Stimulated activated CD8-positive, alpha-beta memory T cell treated with anti-CD3 and anti-CD28 coated beads, Interleukin-12 subunit alpha, Interleukin-12 subunit beta, amount 100 ng/mL, for 4 hours (primary cell): ENCODE measurements at places on chromosomes 11 and 22.

DNA sequence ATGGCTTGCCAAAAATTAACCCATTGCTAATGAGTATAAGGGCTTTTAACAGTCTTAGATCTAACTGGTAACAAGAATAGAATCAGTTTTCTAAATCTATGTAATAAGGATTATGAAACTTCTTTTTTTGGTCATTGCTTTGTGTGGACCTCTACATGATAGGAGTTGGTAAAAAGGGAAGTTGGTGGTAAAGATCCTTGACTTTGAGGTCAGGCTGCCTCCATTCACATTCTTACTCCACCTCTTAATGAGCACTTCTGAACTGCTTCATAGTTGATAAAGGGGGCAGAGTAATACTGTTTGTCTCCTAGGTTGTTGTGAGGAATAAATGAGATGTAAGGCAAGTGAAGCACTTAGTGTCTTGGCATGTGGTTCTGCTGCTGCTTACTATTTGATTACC lies 10.6 kb downstream of the EIF3M start:
- DNase-seq: no peak

GRCh38 chr11:14768526-14769188 lies 123.4 kb downstream of the CYP2R1 start:
- DNase-seq: no peak

- no peak for DNase-seq
Observed at GRCh38 chr11:5992604-5993251, 5.9 kb upstream of the OR52L1 start.

DNA sequence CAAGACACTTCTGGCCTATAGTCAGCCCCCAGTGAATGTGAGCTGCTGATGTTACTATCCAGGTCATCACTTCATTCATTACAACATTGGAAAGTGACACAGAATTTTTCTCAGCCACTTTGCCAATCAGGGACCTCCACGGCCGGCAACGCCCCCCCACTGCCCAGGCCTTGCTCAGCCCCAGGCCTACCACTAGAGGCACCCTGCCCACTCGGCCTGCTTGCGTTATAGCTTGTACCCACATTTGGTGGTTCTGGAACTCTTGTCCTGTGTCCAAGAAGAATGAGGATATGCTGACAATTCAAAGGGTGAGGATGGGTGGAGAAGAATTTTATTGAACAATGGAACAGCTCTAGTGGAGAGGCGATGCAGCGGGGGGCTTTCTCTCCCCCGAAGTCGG lies 96.2 kb downstream of the TSPAN18 start:
- no peak for DNase-seq

DNA sequence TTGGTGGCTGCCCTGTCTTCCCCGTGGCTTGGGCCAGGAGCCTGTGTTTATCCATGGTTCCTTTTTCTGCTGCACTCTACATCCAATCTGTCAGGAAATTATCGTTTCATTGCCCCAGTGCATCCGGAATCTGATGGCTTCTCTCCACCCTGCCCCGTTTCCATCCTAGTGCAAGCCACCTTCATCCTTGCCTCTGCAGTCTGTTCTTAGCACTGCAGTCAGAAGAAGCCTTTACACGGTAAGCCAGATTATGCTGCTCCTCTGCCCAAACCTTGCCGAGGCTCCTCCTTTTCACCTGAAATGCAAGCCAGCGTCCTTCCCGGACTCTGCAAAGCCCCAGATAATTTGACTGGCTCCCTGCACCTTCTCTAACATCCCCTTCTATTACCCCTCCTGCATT lies 45.1 kb downstream of the PARVG start:
- no peak for DNase-seq

GRCh38 chr22:49936018-49936972 lies 17.9 kb downstream of the CRELD2 start:
- peak; percentile 96 for DNase-seq

DNA sequence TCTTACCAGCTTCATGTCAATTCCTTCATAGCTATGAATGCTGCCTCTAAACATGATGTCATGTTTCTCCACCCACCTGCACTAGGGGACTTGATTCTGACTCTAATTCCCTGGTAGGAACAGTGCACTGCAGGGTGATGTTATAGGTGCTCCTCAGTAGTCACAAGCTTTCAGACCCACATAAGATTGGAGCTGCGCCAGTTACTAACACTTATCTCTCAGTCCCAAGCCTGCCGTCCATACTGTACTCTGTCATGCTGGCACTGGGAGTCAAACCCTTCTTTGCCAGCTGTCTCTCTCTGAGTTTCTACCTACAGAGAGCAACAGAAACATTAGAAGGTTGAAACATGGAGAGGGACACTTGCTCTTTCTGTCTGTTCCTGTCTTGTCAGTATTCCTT lies 5.5 kb downstream of the OR56A1 start:
- DNase-seq: no peak

DNA sequence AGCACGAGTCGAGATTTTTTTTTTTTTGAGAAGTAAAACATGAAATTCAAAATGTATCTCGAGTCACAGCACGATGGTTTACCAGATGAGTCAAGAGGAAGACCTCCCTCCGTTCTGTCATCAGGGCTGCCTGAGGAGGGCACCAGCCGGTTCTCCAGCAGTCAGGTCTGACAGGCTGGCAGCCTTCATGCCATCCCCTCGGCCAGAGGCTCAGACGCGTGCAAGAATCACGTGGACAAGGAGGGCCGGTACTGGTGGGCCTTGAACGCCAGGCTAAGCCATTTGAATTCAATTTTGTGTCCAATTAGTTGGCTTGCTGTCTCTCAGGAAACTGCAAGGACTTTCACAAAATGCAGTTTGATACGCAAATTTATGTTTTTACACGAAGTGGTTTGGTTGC lies 1412.2 kb downstream of the BRD1 start:
- no peak for DNase-seq

- no peak for DNase-seq
Observed at GRCh38 chr11:42825598-42825997, 486.2 kb upstream of the API5 start.

- no peak for DNase-seq
Observed at GRCh38 chr22:29146091-29146560, 59.6 kb upstream of the EMID1 start.

- no peak for DNase-seq
Observed at GRCh38 chr11:122309262-122309925, 193.4 kb upstream of the BLID start.

- DNase-seq: no peak
Observed at GRCh38 chr11:120917559-120918239, 106.2 kb upstream of the TBCEL start.

GRCh38 chr22:50737728-50738648 lies at the start of gene ACR:
TSS of gene ACR (plus strand) at chr22:50738204. CDS start at chr22:50738236, 32 bp downstream.
- no peak for DNase-seq

DNA sequence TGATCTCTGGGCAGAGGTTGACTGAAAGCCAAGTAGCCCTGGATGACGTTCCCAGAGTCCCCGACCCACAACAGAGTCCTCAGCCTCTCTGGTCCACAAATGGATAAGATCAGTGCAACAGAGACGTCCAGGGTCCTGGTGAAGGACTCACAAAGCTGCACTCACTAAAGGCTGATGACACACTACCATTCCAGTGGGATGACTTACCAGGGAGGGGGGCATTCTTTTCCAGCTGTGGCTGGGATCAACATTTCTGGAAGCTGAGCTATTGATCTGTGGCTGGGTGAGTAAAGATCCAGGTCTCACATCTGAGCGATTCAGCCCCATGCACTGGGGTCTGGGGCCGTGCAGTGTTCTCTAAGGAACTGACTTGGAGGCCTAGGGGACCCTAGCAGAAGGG lies 296.2 kb downstream of the NTM start:
- DNase-seq: no peak

- no peak for DNase-seq
Observed at GRCh38 chr11:96307776-96308140, 35.2 kb downstream of the MAML2 start.

- no peak for DNase-seq
Observed at GRCh38 chr22:41418717-41419116, 27.9 kb downstream of the TOB2 start.

DNA sequence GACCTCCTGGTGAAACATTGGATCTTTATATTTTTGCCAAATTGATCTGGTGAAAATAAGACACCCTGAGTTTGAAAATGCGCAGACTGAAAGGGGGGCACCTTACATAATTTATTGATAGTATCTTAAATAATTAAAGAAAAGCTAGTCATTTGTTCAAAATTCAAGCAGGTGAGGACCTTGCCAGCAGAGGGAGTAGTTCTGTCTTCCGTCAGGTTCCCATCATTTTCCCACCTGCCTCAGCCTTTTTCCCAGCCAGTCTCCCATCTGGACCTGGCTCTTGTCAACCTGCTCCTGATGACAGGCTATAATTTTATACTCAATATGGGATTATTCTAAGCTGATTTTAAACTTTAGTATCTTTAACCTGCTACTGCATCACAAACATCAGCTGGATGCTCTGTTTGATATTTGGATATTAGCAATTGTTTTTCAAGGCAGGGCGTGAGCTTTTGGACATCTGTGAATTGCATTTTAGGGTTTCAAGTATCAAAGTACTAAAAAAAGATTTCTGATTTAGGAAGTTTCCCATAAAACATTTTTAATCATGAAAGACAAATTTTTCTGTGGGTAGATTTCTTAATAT lies 132.0 kb downstream of the ELP4 start:
- no peak for DNase-seq

DNA sequence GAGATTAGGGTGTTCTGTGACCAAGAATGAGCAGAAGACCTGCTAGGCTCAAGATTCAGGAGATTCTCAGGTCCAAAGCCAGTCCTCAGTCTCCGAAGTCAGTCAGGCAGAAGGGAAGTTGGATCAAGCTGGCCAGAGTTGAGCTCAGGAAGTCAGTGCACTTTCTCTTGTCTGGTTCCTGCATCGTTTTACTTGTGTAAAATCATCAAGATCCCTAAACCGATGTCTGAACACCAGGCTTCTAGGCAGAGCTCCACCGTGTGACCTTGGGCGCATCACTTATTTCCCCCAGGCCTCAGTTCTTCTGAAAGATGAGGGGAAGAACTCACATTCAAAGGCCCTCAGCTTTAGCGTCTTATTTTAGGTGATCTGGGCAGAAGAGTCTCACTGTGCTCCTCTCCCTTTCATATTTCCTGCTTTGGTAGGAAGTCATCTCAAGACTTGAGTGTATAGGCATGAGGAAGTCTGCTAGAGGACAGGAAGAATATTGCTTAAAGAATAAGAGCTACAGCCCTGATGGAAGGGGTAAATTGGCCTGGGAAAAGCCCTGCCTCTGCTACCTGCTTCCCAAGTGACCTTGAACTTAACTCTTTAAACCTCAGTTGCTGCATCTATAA lies 20.2 kb downstream of the NF2 start:
- DNase-seq: no peak

DNA sequence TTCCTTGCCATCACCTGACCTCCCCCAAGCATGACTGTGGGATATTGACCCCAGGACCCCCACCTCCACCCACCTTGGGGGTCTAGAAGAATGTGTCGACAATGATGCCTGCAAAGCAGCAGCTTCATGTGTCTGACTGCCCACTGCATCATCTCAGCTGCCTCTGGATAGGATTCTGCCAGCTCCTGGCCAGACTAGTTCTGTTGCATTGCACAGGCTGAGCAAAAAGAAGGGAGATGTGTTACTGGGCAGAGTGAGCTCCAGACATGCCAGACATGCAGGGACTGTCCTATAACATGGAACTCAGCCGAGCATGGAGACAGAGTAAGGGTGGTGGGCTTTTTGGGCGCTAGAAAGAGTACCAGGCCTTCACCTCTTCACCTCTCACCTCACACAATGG lies 36.7 kb downstream of the FBXO7 start:
- no peak for DNase-seq

- DNase-seq: no peak
Observed at GRCh38 chr11:44333271-44334218, 23.6 kb upstream of the ALX4 start.

GRCh38 chr22:48706934-48707762 lies 1120.5 kb downstream of the BRD1 start:
- no peak for DNase-seq

DNA sequence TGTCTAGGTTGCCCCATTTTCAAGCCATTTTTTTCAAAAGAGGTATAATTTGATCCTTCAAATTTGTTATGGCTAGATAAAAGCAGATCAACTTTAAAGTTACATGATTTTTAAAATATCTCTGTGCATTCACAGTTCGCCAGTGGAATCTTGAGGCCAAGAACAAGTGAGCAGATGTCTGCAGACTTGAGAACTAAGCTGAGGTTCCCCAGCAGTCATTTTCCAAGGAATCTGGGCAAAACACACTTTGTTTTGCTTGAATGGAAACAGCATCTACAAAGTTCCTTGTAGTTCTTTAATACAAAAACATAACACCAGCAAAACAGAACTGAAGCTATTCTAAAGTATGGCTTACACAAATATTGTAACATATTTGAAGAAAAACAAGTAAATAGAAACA lies 7.7 kb downstream of the MPPED2 start:
- no peak for DNase-seq

GRCh38 chr22:27581688-27582087 lies 219.9 kb downstream of the MN1 start:
- DNase-seq: no peak

- no peak for DNase-seq
Observed at GRCh38 chr11:87908086-87908485, 267.2 kb downstream of the RAB38 start.

DNA sequence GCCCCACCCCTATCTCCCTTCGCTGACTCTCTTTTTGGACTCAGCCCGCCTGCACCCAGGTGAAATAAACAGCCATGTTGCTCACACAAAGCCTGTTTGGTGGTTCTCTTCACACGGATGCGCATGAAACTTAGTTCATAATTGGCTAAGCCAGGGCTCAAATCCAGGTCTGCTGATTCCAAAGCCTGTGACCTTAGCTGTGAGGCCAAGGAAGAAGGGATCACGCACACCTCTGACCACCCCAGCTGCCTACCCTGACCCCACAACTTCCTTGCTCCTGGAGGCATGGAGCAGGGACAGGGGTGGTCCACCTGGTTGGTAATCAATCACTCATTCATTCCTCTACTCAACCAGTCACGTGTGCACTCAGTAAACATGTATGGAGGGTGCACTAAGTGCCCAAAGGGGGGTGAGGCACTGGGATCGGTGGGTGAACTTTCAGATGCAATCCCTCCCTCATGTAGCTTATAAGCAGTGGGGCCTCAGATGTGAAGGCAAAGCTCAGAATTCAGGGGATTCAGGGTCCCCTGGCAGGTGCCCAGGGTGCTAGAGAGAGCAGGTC lies 10.3 kb downstream of the FXYD2 start:
- no peak for DNase-seq

DNA sequence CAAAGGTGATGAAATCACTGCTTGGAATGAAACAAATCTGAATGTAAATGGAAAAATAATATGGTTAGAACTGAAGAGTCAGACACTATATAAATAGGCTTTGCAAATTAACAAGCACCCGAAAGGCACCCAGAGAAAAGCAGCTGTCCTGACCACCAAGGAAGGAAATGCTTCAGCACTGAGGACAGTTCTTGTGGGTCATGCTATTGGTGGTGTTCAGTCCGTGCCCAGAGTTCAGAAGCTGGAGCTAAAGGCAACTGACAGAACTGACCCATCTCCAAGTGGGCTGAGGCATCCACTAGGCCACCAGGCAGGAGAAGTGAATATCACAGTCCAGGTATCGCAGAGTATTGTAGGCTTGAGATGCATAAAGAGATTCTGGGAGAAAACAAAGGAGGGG lies 208.9 kb downstream of the OPCML start:
- DNase-seq: no peak

GRCh38 chr22:39598017-39598965 lies 27.7 kb downstream of the CACNA1I start:
- DNase-seq: peak; percentile 29

GRCh38 chr11:21385669-21386440 lies 716.5 kb downstream of the NELL1 start:
- DNase-seq: no peak

- peak; percentile 7 for DNase-seq
Observed at GRCh38 chr11:66617155-66617834, 865 bp downstream of the RBM14 start.

GRCh38 chr11:19982774-19983495 lies 177.3 kb downstream of the DBX1 start:
- no peak for DNase-seq

GRCh38 chr11:61793083-61793828 lies 545 bp downstream of the FEN1 start:
- DNase-seq: no peak
